ENCODE measurements at places on chromosomes 2 and 18.

GRCh38 chr2:152587187-152587947 is 129.9 kb downstream of the PRPF40A start:
- DNase-seq: peak; percentile 74

GRCh38 chr18:76371301-76372203 is 123.5 kb downstream of the ZNF516 start:
- no peak for DNase-seq

DNA sequence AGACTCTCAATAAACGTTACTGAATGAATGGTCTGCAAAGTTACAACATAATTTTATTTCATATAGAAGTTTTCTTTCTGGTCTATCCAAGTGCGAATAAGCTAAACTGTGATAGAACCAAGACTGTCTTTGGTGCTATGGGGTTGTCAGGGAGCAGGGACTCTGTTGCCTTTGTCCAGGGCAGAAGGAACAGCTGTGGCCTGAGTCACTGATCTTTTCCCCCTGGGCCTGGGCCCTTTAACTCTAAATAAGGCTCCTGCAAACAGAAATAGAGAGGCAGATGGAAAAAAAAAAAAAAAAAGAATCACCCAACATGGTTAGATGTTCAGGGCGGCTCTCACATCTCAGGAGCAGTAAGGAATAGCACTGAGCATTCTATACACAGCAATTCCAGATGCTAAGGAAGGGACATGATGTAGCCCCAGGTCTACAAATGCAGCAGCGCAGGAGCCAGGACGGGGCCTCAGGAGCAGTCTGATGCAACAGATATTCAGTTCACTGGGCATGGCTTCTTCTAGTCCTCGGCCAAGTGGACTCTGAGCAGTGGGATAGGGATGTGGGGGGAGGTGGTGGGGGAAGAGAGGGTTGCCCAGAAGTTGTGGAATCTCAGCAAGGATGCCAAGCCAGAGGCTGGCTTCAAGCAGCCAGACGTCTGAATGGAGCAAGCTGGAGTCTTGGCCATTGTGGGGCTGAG is 247.1 kb upstream of the SIX2 start:
- no peak for DNase-seq

- DNase-seq: no peak
Observed at GRCh38 chr2:213020268-213020667, 131.1 kb downstream of the IKZF2 start.

DNA sequence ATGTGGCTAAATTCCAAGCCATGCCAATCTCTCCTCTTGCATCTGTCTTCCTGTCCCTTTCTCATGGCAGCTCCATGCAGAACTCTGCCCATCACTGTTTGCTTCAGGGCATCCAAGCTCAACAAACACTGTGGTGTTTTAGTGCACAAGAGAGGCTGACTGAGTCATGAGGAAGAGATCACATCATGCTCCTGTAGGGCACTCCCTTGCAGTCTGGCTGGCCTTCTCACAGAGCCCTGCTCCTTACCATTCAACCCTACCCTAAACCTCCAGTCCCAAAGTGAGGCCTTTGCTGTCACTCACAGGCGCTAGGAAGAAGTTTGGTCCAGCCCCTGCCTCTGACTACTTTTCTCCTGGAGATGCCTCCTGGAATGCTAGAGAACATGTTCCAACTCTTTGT is 194.0 kb downstream of the LRATD1 start:
- no peak for DNase-seq

DNA sequence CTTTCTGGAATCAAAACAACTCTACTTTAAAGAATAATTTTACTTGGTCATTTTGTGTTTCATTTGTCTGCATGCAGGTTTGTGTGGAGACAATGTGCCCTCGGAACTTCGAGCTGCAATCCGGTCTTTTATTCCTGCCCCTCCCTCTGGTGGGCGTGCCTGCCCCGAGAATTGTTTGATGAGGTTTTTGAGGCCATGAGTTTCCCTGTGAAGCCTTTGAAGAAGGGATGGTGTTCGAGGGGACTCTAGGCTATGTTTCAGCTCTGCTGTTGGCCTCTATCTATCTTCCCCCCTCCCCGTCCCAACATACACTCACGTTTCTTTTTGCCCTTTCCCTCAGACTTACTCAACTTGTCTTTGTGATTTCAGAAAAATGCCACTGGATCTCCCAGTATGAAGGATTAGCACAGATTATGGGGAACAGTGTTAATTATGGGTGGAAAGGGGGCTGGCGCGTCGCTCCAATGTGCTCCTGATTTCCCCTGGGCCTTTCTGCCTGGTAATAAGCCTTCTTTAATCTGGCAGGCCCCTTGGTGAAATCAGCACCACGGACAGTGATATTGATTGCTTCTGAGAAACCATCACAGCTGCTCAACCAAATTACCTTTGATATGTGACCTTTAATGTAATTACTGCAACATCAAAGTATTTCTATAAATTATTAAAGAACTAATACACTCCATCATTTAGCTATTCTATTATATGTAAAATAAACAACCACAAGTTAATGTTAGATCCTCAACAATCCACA is 82.2 kb downstream of the CELF4 start:
- peak; percentile 25 for DNase-seq

- DNase-seq: peak; percentile 89
Observed at GRCh38 chr2:164992818-164993217, 37.5 kb upstream of the SLC38A11 start.

GRCh38 chr2:239647052-239647819 is 246.4 kb upstream of the HDAC4 start:
- no peak for DNase-seq

DNA sequence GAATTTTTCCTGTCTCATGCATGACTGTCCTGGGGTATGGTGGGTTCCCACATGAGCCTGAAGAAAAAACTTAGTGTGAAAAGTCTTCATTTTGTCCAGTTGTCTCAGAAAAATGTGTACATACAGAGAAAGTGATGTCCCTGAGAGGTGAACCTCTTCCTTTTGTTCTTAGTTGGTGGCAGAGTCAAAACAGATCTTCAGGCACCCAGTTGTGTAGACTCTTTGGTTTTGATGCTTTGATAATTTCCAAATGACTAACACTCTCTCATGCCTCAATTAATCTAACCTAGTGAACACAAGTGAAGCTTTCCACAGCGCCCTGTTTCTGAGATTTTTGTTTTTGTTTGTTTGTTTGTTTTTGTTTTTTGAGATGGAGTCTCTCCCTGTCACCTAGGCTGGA is 273.5 kb downstream of the PIK3C3 start:
- no peak for DNase-seq

- no peak for DNase-seq
Observed at GRCh38 chr2:218357236-218358177, 850 bp downstream of the CATIP start.

DNA sequence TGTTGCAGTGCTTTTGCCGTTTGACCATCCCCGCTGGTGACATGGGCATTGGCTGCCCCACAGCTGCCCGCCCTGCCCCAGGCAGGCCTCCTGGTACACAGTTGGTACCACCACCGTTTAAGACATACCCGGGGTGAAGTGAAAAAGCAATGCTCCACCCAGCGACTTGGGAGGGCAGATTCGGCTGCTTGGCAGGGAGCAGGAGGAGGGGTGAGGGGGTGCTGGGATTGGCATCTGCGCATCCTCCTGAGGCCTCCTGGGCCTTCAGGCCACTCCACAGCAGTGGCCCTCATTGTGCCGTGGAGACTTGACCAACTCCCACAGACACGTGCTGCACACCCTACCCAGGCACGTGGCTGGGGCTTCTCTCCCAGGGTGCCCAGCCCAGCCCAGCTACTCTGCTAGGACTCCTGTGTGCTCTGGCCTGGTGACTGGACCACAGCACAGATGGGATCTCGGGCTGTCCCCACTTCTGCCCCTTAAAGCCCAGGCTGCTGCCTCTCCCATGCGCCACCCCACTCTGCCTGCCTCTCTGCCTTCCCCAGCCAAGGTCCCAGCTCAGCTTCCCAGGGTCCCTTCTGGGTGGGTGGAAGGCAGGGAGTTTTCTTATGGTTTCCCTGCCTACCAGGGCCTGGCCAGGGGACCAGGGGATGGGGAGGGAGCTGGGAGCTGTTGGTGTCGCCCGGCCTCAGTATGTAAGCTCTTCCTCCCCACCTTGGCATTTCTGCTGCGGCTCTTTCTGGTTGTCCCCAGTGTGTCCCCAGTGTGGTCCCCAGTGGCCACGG is 157.0 kb upstream of the HS6ST1 start:
- no peak for DNase-seq

- DNase-seq: no peak
Observed at GRCh38 chr18:79544386-79544963, 135.1 kb upstream of the CTDP1 start.

GRCh38 chr2:224747765-224748164 is 31.6 kb upstream of the CCDC195 start:
- no peak for DNase-seq

DNA sequence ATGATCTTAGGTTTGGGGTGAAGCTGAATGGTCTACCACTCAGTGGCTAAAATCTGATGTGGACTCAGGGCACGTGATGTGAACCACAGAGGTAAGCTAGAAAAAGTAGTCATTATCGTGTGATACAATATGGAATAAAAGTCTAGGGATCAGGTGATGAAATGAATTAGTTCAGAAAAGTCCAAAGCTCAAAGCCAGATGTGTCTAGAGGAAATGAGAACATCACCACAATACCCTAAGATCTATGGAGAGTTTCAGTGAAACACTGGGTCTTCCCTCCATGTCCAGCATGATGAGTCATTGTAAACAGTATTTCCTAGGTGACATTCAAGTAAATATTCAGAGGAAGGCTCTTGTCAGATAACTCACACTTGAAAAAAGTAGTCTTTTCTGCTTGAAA is 1257.4 kb upstream of the ZEB2 start:
- DNase-seq: peak; percentile 77

GRCh38 chr2:158006961-158007719 is 94.5 kb upstream of the UPP2 start:
- DNase-seq: no peak

DNA sequence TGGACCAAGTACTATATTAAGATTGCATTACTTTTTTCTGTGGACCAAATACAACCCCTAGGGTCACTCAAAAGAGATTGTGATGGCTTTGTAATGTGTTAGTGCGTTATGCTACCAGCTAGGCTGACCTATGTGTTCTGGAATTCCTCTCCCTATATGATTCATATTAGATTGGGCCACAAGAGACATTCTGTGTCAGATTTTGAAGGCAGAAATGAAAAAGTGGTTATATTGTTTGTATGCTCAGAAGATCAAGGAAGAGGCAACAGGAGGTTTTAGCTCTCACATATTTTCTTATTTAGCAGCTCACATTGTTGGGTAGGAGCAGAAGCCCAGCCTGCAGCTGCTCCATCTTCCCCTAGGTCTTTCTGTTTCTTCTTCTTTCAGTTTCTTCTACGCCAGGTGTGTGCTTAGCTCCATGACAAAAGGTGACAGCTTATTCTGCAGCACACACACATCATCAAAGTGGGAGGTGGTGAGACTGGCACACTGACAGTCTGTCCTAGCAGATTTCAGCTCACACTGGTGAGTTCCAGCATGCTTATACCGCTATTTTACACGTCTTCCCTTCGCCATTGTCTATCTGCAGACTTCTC is 156.8 kb upstream of the UBE2E3 start:
- peak; percentile 57 for DNase-seq

GRCh38 chr2:33240178-33240577 is 236.3 kb upstream of the RASGRP3 start:
- DNase-seq: peak; percentile 92

GRCh38 chr2:133461484-133461883 is 106.8 kb downstream of the NCKAP5 start:
- DNase-seq: no peak

DNA sequence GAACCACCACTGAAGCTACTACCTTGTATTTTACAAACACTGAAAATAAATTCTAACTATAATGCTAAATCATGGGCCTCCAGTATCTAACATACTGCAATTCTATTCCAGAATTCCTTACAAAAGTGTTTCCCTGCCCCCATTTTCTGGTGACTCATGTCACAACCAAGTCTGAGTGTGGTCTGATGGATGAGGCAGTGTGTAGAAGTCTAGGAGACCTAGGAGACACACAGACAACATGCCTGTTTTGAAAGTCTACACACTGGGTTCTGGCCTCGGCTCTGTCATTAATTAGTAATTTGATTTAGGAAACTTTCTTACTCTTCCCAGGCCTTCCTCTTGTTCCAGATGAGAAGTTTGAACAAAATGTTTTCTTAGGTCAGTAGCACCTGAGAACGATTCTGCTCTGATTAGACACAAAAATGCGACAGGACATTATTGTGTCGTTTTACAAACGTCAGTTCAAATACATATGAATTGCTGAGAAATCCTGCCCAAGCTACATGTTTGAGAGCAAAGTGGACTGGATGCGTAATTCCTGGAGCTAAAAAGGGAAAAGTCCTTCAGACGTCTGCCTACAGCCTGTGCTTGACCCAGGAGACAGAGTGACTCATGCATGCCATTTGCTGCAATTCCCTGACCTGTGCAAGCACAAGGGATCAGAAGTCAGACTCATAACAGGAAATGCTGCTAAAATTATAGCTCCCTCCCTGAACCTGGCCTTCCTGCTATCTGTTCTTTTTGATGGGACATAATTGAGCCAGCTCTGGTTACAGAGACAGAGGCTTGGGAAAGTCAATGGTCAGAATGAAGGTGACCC is 494.4 kb downstream of the SOX11 start:
- DNase-seq: peak; percentile 87

DNA sequence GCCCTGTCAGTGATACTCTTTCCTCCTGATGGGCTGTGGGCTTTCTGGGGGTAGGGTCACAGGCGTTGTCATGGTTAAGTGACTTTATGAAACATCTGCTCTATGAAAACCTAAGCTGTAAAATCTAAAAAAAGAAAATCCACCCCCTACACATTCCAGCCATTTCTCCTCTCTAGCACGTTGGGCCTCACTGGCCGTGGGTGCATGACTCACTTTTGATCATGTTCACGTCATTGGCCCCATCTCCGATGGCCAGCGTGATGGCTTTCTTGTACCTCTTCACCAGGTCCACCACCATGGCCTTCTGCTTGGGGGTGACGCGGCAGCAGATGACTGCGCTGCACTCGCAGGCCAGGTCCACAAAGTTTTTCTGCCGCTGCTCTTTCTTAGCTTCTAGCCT is 39.3 kb upstream of the NARS1 start:
- DNase-seq: peak; percentile 91

DNA sequence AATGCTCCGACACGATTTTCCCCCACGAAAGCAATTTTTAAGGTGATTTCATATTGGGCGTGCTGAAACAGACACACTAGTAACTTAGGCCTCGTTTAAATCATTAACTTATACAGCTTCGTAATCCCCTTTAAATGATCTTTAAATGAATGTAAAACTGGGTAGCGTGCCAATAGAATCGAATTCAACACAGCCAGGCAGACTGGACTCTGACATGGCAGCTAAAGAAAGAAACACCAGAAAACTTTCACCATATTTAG is 2.4 kb upstream of the ID2 start:
- DNase-seq: no peak

- DNase-seq: no peak
Observed at GRCh38 chr18:36196238-36196995, 9.1 kb downstream of the MOCOS start.

DNA sequence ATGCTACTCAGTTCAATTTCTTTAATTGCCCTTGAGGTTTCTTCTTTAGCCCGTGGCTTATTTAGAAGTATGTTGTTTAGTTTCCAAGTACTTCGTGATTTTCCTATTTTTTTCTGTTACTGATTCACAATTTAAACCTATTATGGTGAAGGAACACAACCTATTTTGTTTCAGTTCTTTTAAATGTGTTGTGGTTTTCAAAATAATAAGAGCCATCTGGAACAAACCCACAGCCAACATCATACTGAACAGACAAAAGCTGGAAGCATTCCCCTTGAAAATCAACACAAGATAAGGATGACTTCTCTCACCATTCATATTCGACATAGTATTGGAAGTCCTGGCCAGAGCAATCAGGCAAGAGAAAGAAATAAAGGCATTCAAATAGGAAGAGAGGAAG is 155.2 kb downstream of the GALNT1 start:
- DNase-seq: no peak

Measured in IMR-90 (cell line).